AG20443 (cell line): ENCODE measurements at places on chromosomes 16 and 17.

- no peak for DNase-seq
Measured at GRCh38 chr17:38753071-38753506, 548 bp downstream of the PSMB3 start.

DNA sequence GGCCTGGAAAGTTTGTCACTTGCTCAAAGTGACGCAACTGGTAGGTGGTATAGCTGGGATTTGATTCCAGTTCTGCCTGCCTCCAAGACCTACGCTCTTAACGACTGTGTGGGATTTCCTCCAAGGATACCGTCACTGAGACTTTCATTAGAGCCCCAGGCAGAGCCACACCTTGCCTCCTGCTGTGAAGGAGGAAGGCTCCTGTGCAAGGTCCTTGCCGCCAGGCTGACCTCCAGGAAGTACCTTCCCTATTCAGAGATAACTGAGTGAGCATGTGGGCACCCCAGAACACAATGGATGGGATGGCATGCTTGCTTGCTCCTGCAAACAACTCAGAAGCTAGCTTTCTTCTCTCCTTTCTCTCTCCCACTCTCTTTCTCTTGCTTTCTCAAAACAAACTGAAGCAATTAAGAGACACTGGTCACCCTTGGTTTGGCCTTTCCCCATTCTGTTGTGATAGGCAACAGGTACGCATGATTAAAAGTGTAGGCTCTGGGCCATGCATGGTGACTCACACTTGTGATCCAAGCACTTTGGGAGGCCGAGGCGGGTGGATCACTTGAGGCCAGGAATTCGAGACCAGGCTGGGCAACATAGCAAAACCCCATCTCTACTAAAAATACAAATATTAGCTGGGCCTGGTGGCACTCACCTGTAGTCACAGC lies 30.7 kb downstream of the CACNG3 start:
- no peak for DNase-seq

- no peak for DNase-seq
Measured at GRCh38 chr16:69465083-69465721, 40.8 kb downstream of the CYB5B start.

DNA sequence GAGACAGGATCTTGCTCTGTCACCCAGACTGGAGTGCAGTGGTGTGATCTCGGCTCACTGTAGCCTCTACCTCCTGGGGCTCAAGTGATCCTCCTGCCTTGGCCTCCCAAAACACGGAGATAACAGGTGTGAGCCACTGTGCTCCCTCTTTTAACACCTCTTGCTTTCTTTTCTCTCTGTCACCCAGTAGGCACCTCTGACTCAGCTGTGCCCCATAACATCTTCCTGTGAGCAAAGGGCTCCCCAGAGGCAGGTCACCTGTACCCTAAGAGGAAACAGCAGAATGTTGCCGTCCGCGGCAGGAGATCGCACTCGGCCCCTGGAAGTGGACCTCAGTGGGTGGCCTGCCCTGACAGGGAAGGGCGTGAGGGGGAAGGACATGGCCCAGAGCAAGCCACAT lies 918 bp upstream of the NLRC3 start:
- DNase-seq = no peak

DNA sequence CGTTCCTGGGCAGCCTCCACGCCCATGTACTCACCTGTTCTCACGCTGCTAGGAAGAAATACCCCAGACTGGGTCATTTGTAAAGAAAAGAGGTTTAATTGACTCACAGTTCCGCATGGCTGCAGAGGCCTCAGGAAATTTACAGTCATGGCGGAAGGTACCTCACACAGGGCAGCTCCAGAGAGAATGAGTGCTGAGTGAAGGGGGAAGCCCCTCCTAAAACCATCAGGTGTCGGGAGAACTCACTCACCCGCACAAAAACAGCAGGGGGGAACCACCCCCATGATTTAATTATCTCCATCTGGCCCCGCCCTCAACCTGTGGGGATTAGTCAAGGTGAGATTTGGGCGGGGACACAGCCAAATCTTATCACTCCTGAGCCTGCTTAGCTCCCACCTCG lies 18.2 kb downstream of the RAB40C start:
- no peak for DNase-seq

- DNase-seq = peak; percentile 7
Measured at GRCh38 chr17:17320911-17321220, 17.7 kb downstream of the NT5M start.

- DNase-seq = no peak
Measured at GRCh38 chr16:52572656-52573055, 25.7 kb upstream of the TOX3 start.

GRCh38 chr16:75097941-75098901 lies 18.4 kb downstream of the LDHD start:
- DNase-seq = no peak

DNA sequence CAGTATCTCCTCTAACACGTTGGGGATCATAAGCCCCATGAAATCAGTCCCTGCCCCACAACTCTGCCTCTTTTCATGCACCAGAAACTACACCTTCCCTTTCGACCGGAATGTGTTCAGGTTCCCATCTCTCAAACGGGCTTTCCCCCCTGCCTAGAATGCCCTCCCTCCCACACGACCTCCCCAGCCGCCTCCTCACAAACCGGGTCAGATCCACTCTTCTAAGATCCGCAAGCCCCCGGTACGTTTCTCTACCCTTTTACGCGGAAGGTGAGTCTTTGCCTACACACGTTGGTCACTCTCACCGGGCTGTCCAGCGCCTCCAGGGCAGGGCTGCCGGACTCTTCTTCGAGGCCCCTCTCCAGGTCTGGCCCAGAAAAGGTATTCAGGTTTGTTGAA lies 708 bp downstream of the DHX33 start:
- no peak for DNase-seq

DNA sequence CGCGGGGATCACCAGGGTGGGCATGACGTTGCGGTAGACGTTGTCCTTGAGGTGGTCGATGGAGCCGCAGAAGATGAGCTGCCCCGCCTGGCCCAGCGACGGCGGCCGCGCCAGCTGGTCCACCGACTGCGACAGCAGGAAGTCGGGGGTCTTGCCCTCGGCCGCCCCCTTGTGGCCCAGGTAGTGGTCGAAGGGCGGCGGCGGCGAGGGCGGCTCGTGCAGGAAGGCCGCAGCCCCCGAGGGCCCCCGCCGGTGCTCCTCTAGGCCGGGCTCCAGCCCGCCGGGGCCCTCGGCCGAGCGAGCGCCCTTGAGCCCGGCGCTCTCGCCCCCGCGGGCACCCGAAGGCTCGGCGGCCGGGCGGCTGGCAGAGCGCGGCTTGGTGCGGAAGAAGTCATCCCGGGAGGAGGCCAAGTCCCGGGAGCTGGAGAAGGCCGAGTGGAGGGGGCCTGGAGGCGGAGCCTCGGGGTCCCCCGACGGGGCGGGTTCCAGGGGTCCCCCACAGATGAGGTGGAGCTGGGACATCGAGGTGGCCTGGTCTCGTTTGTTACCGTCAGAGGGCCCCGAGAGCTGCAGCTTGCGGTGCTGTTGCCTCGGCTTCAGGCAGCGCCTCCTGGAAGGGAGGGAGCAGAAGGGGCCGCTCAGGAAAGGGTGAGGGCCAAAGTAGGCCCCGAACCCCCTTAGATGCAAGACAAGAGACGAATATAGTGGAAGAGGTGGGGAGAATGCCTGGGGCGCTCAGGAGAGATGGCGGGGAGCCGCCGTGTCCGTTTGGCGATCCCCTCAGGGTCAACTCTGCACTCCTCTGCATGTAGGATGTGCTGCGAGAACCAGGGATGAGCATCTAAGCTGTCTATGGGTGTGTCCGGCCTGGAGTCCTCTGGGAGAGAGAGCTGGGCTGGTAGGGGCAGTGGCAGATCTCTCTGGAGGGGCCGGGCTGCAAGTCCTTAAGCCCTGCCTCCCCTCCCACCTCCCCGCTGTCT lies 8.8 kb downstream of the FAM171A2 start:
- peak; percentile 66 for DNase-seq
